ENCODE measurements at places on chromosomes 11 and 22.

- ATAC-seq: peak; percentile 86
Observed at GRCh38 chr22:36977401-36977861, 41.8 kb downstream of the TST start.

DNA sequence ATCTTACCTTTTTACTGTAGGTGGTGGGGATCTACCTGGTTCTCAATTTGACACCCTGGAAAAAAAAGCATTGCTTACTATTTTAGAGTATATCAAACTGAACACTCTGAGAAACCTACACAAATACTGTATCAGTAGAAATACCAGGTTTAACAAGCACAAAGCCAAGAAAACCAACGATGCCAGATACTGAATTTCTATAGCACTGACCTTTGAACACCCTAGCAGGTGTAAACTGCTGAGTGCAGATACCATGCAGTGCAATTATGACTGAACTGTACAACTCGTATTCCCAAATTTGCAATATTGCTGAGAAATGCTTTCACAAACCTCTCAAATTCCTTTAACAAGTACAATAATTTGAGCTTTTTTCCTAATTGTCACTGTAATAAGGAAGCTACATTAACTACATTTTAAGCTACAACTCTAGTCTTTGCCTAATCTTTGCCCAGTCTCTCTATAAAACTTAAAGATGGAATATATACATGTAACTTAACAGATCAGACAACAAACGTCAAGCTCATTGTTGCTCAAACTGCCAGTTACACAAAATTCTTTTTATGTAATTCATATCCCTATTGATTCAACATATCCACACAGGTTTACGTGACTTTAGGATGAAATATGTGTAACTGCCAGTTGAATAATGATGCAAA lies 8.9 kb downstream of the TAF1D start:
- no peak for ATAC-seq

- ATAC-seq: no peak
Observed at GRCh38 chr11:43285826-43286225, 26.0 kb upstream of the API5 start.

DNA sequence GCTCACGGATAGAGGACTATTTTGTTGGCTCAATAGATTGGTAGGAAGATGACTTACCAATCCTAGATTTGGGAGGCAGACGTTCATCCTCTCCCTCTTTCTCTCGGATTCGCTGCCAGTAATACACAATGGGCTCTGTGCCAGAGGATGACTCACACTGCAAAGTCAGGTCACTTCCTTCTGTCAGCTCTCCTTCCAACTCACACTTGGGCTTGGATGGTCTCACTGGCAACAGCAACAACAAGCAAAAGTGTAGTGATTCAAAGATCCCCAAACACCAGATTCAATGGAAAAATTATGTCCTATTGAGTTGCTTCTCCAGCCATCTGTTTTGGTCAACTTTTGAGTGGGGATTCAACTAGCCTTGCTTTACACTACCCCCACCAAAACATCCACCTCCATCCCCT lies 21.7 kb upstream of the HSPA8 start:
- peak; percentile 93 for ATAC-seq

DNA sequence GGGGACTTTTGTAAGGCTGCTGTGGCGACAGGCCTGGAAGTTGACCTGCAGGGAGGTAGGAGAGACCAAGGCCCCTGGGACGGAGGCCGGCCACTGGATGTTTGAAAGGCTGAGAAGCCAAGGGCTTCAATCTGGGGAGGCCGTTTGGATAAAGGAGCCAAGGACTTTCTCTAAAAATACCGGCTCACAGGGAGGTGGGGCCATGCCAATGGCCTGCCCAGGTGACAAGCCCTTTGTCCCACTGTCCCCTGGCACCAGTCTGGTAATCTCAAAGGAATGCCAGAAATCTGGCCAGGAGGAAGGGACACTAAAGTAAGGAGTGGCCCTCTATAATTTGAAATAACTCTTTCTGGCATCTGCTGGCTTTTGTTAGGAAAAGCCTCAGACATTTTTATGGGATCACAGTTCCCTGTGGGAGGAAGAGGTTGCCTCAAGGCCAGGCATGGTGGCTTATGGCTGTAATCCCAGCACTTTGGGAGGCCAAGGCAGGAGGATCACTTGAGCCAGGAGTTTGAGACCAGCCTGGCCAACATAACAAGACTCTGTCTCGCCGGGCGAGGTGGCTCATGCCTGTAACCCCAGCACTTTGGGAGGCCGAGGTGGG lies 1.9 kb upstream of the CHKA start:
- no peak for ATAC-seq

Measured in SK-N-SH treated with all-trans-retinoic acid at 6 μM for 48 hours (cell line).